Sigmoid colon (tissue), 7 donors: ENCODE measurements at places on chromosomes 16 and 17.
A peak's percentile ranks its signal among the peaks of the same experiment; 100 is the strongest.

GRCh38 chr16:69916462-69916861, 34.7 kb upstream of the CLEC18A start:
- DNase-seq = no peak

DNA sequence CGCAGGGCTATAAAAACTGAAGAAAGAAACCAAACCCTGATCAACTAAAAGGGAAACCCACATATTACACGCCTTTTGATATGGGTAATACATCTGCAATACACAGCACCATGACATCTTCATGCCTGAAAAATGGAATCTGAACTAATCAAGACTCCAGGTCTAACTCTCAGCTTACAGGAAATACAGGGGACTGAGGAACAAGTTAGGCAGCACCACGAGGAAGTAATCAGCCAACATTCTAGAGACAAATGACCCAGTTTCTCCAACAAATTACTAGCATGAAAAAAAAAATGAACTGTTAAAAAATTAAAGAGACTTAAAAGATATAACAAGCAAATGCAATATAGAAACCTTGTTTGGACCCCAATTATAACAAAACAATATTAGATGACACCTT, 9.1 kb downstream of the SLC39A11 start:
- DNase-seq = no peak

DNA sequence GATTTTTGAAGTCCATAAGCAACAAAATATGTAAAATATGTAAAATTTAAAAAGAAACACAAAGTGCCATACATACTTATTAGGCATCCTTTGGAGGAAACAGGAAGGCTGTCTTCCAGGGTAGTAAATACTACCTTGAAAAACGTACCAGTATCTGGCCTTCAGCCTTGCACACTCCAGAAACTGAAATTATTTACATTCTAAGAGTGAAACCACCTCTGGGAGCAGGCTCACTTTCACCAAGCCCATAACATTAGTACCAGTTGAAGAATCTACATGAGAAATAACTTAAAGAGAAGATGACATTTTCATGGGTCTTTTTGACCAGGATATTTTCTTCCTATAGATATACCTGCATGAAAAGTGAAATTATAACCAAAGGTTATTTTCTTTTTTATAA, 6.4 kb downstream of the KRTAP9-1 start:
- DNase-seq = no peak

GRCh38 chr17:65545705-65546523, 15.5 kb downstream of the AXIN2 start:
- peak; percentile 53 for DNase-seq

GRCh38 chr17:71446645-71447437, 674.0 kb upstream of the SOX9 start:
- DNase-seq = no peak

DNA sequence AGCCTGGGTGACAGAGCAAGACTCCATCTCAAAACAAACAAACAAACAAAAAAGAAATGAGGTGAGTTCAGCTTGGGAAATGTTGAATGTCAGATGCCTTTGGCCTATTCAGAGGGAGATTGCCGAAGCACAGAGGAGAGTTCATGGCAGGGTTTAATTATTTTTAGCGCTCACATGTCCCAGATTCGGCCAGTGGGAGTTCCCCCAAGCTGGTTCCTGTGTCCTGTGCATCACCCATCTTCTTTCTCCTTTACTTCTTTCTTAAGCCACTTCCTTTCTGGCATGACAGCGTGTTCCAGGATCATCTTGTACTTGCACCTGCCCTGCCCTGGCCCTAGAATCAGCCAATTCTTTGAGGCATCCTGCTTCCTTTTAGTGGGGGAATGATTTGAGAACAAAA, 9.2 kb downstream of the MPV17L start:
- DNase-seq = no peak

DNA sequence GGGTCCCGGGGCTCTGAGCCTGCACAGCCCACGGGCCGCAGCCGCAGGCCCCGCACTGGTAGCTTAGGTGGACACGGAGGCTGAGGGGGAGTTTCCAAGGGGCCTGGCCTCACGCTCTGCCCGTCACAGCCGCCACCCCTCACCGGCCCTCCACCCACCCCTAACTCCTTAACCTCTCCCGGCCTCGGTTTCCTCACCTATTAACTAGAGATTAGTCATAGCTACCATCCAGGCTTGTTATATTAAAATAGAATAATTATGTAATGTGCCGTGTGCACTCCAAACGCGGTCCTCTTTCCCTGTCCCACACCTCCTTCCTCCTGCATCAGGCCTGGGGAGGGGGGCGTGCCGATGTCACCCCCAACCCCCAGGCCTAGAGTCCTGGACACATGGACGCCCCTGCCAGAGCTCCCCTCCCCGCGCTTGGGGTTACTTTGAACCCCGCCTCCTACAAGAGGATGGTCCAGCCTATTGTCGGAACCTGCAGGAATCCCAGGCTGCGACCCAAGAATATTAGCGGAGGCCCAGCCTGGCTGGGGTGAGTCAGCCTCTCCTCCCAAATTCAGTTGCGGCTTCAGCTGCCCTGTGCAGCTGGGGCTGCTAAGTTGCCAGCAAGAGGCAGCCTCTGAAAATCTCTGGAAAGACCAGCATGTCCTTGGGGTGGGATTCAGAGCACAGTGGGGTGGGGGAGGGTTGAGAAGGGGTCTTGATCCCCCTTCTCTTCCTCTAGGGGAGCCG, 17.3 kb downstream of the SOCS3 start:
- peak; percentile 89 for DNase-seq

- DNase-seq = no peak
Observed at GRCh38 chr17:28810437-28810836, 32.2 kb downstream of the FAM222B start.
